Central memory CD4-positive, alpha-beta T cell (primary cell): ENCODE measurements at places on chromosomes 13 and 19.

GRCh38 chr19:38073841-38074685 is 150.0 kb downstream of the DPF1 start:
- DNase-seq = no peak

DNA sequence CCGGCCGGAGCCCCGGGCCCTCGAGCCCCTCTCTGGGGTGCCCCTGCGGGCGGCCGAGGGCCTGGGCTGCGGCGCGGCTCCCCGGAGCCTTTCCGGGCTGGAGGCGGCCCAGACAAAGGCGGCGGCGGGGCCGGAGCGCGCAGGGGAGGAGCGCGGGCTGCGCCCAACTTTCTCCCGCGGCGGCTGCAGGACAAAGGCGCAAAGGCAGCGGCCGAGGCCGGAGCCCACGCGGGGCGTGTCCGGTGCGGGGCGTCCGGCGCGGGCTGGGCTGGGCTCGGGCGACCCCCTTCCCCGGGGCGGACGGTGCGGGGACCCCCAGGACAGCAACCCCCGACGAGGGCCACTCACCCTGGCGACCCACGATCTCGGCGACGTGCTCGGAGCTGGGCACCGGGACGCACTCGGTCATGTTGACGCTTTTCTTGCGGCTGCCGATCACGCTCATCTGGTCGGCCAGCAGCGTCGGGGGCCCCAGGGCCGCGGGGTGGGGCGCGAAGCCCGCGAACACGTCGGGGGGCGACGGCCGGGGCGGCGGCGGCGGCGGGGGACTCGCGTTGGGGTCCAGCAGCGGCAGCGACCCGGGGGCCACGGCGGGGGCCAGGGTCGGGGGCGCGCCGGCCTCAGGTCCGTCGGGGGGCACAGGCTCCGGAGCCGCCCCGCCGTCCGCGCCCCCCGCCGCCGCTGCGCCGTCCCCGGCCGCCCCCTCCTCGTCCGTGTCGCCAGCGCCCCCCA is 843 bp downstream of the MEX3D start:
- DNase-seq = no peak

GRCh38 chr19:15540435-15540834 is 32.1 kb downstream of the CYP4F22 start:
- no peak for DNase-seq

- no peak for DNase-seq
Observed at GRCh38 chr19:14187561-14187960, 18.4 kb downstream of the ADGRL1 start.

DNA sequence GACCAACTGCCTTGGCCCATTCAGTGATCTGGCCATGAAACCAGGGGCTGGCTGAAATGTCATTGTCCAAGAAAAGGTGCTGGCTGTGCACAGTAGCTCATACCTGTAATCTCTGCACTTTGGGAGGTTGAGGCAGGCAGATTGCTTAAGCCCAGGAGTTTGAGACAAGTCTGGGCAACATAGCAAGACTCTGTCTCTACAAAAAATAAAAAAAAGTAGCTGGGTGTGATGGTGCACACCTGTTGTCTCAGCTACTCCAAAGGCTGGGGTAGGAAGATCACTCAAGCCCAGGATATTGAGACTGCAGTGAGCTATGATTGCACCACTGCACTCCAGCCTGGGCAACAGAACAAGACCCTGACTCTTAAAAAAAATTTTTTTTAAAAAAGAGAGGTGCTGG is 28.6 kb upstream of the C19orf12 start:
- DNase-seq = no peak

GRCh38 chr19:49165111-49165750 is 7.6 kb downstream of the TRPM4 start:
- DNase-seq = no peak

GRCh38 chr13:76461999-76462398 is 424.2 kb downstream of the KCTD12 start:
- DNase-seq = no peak

DNA sequence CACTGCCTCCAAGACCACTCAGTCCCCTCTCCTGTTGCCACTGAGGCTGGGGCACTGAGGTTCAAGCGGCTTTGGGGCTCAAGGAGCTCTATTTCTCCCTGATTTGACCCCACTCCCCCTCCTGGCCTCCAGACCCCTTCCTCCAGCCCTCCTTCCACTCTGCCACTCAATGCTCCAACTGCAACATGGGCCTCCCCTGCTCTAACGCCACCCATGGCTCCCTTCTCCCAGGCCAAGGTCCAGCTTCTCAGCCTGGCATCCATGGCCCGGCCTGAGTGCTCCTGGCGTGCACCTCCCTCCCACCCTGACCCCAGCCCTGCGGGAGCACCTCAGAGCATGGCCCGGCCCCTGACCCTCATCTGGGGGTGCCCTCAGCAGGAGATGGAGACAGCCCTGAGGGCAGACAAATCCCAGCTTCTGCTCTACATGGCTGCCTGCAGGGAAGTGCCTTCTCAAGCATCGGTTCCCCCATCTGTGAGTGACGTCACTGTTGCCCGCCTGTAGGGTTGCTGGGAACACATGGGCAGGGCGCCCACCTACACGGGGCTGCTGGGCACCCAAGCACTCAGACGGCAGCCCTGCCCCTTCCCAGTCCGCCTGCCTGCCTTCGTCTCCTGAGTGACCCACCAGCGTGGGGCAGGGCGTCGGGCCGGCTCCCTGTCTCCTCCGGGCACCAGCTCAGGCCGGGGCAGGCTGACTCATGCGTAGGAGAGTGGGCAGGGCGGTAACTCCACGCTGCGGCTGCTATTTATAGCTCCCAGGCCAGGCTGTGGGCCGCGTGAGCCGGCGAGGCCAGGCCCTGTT is 1.6 kb upstream of the DIRAS1 start:
- DNase-seq = no peak

DNA sequence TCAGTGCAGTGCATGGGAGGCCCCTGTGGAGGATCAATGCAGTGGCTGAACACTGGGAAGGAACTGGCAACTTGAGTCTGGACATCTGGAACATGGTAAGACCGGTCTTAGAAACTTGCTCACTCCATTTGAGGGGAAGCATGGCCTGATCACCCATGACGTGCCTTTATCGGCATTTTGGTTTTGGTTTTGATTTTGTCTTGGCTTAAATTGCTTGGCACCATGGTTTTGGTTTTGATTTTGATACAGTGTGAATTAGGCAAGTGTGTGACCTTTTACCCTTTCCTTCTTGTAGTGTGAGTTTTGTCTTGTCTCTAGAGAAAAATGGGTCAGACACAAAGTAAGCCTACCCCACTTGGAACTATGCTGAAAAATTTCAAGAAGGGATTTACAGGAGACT is 77.3 kb downstream of the ZNF486 start:
- DNase-seq = peak; percentile 18

DNA sequence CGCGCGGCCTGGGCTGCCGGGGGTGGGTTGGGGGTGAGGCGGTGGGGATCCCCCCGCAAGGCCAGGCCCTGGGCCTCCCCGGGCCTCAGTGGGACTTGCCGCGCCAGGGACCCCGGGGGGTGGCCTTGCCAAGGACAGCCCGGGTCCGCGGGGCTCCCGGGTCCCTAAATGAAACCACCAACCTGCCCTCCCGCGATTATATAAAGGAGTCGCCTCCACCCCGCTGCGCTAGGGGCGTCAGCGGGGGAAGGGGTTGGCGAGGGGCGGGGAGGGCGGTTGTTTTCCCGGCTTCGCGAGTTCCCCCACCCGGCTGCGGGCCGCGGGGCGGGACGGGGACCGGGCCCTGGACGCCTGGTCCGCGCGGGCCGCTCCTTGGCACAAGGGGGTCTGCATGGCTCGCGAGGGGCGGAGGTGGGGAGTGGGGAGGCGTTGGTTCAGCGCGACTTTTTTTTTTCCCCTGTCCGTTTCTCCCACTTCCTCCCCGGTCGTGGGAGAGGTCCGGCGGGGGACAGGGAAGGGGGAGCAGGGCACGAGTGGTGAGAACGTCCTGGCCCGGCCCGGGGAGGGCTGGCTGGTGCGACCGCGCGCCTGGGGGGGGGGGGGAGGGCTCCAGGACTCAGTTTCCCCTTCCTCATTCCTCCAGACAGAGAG is 822 bp upstream of the ZBTB7A start:
- no peak for DNase-seq

DNA sequence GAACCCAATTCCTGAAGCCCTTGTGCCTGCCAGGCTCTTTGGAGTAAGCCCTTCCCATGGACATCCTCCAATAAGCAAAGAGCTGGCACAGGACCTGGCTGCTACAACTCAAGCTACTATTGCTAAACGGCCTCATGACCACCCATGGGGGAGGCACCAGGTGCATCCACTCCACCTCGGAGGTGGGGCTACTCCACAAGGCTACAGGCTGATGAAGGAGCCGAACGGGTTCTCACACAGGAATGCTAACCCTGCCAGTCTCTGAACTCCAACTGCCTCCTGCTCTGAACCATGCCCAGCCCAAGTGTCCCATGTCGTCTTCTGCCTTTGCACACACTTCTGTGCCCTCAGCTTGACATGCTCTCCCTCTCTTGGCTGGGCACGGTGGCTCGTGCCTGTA is 10.0 kb downstream of the SYMPK start:
- no peak for DNase-seq

DNA sequence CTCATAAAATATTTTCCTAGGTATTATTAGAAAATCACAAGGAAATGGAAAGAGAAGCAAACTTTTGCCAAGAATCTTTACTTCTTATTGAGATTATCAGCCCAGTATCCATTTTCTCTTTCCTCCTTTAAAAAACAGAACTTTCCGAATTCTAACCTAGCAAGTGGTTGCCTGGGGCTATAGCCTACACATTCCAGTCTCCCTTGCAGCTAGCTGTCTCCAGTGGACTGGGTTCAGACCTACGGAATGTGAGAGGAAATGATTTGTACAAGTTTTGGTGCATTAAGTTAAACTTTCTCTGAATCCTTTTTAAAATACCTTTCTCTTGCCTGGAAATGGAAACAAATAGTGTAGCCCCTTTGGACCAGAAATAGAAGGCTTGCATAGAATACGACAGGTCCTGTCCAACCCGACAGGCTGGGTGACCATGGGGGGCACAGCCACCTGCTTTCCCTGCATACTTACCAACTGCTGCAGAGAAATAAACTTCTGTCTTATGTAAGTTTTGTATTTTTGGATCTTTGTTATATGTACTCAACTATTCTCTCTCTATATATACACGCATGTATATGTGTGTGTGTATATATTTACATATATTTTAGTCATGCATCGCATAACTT is 185.9 kb downstream of the NALCN start:
- no peak for DNase-seq

DNA sequence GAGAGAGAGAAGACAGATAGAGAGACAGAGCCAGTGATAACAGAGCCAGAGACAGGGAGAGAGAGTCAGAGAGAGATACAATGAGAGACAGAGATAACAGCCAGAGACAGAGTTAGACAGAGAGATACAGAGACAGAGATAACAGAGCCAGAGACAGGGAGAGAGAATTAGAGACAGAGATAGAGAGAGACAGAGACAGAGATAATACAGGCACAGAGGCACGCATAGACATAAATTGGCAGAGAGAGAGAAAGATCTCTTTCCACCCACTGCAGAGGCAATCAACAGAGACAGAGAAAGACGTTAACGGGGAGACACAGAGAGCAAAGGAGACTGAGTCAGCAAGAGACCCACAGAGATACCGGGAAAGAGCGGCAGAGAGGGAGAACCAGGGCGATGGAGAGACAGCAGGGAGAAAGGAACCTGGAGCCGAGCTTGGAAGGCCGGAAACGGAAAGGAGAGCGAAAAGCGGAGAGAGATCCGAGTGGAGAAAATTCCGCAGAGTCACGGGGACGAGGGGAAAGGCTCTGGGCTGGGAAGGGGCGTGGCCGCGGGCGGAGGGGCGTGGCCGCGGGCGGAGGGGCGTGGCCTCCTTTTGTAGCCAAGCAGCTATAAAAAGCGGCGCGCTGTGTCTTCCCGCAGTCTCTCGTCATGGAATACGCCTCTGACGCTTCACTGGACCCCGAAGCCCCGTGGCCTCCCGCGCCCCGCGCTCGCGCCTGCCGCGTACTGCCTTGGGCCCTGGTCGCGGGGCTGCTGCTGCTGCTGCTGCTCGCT is at the start of gene TNFSF9:
Gene TNFSF9 (plus strand): TSS at position 641 of the 777 bp plus-strand sequence. CDS start 11 bp downstream, at position 652.
- DNase-seq = peak; percentile 63

DNA sequence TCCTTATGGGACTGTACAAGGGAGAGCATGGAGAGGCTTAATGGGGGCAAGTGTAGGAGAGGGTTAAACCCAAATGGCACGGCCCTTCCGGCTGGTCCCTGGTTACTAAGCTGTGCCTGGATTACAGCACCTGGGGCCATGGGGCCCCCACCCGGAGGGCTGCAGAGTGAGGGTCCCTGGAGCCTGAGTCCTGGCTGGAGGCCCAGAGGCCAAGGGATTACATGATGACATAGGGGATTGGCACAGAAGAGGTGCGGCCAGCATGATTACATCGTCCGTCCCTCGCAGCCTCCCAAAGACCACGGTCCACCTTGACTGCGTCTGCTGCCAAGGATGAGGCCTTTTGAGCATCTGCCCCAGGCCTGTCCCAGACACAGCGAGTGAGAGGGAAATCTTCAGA is 149.4 kb downstream of the URI1 start:
- no peak for DNase-seq

- DNase-seq = no peak
Observed at GRCh38 chr19:461721-462551, 1.1 kb upstream of the SHC2 start.

DNA sequence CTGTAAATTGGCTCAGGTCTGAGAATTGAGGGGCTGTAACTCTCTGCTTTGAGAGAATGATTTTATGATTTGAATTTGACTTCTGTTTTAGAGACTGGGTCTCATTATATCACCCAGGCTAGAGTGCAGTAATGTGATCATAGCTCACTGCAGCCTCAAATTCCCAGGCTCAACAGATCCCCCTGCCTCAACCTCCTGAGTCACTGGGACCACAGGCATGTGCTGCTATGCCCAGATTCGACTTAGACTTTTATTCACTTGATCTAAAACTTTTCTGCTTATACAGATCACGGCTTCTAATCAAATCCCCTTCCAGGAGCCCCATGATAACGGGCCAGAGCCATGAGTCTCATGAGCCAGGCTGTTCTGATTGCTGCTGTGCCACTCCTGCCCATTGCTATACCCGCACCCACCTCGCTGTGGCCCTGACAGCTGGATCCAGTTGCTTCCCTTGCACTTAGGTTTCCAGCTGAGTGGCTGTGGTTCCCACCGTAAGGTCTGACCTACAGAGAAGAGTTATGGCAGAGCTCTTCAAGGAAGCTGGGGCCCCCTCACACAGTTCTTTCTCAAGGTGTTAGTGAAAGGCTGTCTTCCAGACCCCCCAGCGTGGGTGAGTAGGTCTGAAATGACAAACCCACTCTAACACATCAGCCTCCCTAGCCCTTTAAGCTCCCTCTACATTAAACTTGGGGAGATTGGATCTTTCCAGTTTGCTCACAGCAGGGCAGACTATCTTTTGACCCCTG is 251.2 kb upstream of the SGCG start:
- no peak for DNase-seq

- no peak for DNase-seq
Observed at GRCh38 chr19:1245494-1246264, 2.7 kb upstream of the MIDN start.

GRCh38 chr13:27432611-27433210 is 8.3 kb downstream of the GTF3A start:
- peak; percentile 57 for DNase-seq

DNA sequence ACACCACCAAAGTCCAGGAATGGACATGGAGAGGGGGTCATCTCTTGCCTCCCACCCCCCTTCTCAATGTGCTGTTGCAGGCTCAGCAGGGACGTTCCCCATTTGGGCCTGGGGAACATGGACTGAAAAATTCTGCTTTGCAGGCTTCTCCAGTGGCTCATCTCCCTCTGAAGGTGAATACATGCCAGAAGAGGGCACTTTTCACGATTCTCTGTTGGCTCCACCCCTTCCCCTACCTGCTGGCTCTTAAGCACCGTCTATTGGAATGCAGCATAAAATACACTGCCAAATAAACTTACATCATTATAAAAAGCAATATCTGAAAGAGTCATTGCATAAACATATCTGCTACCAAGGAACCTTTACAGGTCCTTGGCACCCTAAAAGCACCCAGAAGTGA is 35.7 kb downstream of the NHLRC3 start:
- DNase-seq = no peak

- DNase-seq = no peak
Observed at GRCh38 chr13:61180234-61180633, 235.4 kb downstream of the PCDH20 start.
